ENCODE measurements at places on chromosomes 7 and 10.

DNA sequence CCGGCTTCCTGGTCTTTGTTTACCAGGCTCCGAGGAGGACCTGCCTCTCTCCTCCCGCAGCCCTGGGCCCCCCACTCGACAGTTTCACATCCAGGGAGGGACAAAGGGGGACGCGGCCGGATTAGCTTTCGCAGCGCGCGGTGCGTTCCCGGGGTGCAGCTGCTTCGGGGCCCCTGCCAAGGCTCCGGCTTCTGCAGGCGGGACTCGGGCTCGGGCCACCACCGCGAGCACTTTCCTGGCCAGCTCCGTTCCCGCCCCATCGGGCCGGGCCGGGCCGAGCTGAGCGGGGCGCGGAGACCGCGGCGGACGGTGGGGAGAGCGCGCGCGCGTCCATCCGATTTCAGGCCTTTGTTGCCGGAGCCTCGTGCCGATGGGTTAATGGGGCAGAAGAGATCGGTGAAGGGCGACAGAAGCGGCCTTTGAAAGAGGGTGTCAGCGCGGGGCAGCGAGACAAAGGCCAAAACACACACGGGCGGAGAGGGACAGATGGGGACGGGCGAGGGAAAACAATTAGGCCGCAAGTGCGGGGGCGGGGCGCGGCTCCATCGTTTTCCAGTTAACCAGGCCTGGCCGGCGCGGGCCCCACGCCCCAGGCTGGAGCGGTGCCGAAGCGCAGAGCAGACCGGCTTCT lies 8.5 kb upstream of the UNCX start:
- DNase-seq, result no peak

GRCh38 chr10:61899069-61899531 lies 2.4 kb upstream of the ARID5B start:
- DNase-seq, result no peak

DNA sequence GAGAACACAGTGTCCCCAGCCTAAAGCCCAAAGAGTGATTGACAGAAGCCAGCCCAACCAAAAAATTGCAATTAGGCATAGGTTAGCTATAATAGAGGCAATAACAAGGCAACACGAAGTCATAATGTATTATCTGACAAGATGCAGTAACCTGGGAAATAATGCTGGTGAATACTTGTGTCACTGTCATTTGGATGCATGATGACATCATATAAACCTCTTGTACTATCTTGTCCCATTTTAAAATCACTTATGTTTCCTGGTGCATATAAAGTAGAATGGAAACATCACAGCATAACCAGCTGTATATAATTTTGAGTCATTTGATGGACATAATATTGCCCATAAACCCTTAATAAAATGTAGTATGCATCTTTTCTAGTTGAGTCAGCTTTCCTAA lies 1138.3 kb upstream of the LRRTM3 start:
- no peak for DNase-seq

GRCh38 chr10:88012641-88013040 lies 149.2 kb downstream of the PTEN start:
- no peak for DNase-seq

DNA sequence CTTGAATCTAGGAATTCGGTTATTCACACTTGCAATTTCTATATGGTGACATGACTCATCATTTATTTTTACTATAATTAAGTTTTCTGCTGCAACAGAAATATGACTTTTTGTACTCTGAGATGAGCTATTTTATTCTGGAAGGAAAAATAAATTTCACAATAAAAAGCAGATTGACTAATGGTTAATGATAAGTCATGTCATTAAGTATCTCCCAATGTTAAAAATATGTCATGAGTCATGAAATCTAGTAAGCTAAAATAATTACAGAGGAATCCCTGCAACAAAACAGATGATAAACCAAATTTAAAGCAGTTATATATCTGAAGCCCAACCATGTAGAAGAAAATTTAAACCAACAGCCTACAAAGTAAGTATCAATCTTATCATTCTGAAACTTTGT lies 149.2 kb downstream of the CACNA2D1 start:
- no peak for DNase-seq

- no peak for DNase-seq
Observed at GRCh38 chr7:91031757-91032156, 232.5 kb upstream of the FZD1 start.
